ENCODE measurements at places on chromosomes 11 and 22.

GRCh38 chr11:67048515-67049130, 8.0 kb upstream of the RHOD start:
- no peak for DNase-seq

DNA sequence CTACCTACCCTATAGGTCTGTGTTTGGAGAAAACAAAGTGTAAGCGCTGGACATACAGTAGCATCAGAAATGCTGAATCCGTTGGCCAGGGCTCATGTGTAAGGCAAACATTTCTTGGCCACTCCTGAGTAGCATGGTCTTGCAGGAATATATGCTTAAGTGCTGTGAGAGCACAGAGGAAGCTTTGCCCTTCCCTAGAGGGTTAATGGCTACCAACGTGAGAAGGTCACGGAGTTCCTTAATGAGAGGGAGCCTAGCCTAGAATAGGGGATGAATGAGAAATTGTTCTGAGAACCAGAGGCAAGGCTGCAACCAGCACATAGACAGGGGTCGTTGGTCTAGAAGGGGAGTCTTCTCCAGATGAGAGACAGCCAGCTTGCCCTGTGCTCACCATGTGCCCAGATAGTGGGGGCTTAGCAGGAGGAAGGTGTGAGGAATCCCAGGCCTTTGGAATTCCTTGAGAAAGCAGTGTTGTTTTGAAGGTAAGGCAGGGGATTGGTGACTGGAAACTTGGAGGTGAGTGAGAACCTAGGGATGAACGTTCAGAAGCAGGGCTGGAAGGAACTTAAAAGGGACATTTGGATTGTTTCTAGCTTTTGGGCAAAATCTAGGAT, 29.5 kb downstream of the RCOR2 start:
- DNase-seq: no peak

DNA sequence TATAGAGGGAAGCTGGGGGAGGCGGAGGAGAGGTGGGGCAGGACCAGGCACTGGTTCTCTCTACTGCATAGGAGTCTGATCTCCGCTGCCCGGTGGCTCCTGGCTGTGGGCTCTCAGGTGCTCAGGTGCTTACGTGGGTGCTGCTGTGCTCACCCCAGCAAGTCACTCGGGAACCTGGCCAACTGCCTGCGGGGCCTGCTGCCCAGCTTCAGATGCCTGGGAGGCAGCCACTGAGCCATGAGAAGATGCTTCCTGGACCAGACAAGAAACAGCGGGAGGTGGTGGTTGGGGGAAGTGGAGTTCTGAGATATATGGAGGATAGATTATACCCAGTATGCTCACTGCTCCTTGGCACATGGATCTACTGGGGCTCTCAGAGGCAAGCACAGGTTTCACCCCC, 1303.4 kb downstream of the TBC1D22A start:
- no peak for DNase-seq

- no peak for DNase-seq
These were observed 22.8 kb downstream of the BRSK2 start for GRCh38 chr11:1412377-1413095.

DNA sequence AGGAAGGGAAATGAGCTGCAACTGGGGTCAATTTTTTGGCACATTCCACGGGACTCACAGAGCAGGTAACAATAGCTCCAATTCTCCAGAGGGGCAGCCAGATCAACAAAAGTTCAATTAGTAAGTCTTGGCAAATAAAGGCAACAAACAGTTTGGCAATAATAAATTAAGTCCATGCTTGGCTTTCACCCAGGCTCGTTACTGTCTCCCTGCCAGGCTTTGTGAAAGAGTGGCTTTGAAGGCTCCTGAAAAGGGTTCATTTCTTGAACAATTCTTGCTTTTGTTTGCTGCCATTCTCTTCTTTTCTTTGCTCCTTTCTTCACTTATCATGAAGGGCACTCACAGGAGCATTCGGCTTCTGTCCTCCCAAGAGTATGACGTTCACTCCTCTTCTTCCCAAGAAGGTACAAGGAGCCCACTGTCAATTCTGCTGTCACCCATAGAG, 123.3 kb downstream of the APIP start:
- DNase-seq: no peak

GRCh38 chr22:31625661-31626426, 36.2 kb downstream of the PISD start:
- no peak for DNase-seq

GRCh38 chr11:83034673-83035014, 37.1 kb downstream of the RAB30 start:
- no peak for DNase-seq

- DNase-seq: no peak
These were observed 16.2 kb downstream of the OR5D16 start for GRCh38 chr11:55854704-55855103.

GRCh38 chr11:65696802-65697552, 15.1 kb upstream of the KAT5 start:
- no peak for DNase-seq

GRCh38 chr22:17237038-17237668, 17.9 kb upstream of the ADA2 start:
- DNase-seq: peak; percentile 76

DNA sequence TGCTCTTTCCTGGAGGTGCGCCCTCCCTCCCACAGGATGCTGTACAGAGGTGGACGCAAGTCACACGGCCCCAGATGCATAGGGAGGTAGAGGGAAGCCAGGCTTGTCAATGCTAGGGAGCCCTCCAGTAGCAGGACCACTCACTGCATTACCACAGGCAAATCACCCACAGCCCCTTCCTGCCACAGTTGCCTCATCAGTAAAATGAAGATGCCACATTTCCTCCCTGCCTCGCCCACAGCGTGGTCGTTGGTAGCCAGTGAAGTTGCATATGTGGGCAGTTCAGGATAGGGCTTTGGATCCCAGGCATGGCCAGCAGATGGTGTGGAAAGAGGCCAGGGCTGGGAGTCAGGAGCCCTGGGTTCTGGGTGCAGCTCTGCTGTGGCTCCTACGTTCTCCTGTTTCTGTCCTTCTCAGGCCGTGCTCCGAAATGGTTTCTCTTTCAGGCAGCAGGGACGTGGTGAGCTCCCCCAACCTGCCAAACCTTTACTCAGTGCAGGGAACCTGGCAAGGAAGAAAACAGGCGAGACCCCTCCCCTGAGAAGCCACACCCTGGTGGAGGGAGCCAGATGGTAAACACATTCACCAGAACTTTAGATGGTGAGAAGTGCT, 22.6 kb downstream of the DAGLA start:
- no peak for DNase-seq
